Hematopoietic multipotent progenitor cell (in vitro differentiated cells): ENCODE measurements at places on chromosomes 6 and 20.

- no peak for DNase-seq
Measured at GRCh38 chr6:66065313-66065712, 358.3 kb upstream of the EYS start.

GRCh38 chr20:8718279-8718678 lies 350.6 kb upstream of the PLCB4 start:
- no peak for DNase-seq

GRCh38 chr20:25023356-25023755 lies 30.8 kb upstream of the APMAP start:
- DNase-seq: no peak

DNA sequence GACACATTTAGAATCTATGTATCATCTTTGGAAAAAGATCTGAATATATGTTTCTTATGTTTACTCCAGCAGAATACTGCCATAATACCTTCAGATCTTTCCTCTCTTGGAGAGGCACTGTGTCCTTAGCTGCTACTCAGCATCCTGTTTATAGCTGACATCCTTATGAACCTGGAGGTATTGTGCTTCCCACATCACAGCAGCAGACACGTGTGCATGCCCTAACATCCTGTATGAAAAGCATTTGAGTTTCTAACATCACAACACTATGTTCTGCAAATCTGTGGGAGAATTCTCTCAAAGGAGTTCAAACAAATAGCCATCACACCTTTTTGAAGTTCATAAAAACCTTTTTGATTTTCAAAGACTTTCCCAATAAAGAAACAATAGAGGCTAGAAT lies 216.0 kb downstream of the GJA1 start:
- no peak for DNase-seq

- DNase-seq: no peak
Measured at GRCh38 chr6:111068866-111069234, 18.5 kb upstream of the SLC16A10 start.

DNA sequence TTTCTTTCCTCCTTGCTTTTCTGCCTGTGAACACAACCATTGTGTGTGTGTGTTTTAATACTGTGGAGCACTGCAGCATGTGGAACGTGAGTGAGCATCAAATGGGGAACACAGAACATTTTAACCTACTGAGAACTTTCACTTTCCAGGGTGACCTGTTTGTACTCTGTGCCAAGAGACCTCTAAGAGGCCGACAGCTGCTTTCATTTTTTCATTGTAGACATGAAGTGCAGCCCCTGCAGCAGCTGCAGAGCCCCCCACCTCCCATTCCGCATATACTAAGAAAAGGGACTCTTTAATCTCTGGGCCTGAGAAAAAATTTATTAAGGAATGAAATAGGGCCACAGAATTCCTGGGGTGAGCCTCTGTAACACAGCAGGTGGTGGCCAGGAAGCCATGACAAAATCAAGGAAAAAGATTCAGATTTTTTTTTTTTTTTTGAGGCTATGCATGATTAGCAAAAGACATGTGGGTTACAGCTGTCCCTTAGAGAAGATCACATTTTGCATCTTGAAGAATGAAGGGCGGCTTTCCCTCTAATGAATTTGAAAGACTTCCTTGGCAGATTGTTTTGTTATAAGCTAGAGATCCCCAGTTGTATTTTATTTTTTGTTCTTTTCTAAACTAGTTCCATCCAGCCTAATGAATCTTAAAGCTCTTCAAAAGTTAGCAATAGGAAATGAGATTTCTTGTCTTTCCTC lies 503.4 kb downstream of the CD109 start:
- DNase-seq: no peak

- no peak for DNase-seq
Measured at GRCh38 chr6:167200806-167201205, 43.0 kb upstream of the GPR31 start.

DNA sequence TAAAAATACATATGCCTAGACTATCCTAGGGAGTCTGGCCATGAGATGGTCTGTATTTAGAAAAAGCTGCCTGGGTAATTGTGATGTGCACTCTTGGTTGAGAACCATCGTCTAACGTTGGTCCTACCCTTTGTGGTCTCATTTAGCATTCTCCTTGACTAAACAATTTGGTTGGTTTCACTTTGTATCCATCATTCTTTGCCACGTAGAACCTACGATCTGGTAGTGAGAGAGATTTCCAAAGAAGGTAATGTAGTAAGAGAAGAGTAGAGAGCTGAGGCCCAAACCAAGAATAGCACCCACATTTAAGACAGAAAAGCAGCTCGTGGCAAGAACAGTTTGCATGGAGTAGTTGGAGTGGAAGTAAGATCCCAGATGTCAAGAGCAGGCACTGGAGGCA lies 219.8 kb downstream of the TMEM200A start:
- no peak for DNase-seq

DNA sequence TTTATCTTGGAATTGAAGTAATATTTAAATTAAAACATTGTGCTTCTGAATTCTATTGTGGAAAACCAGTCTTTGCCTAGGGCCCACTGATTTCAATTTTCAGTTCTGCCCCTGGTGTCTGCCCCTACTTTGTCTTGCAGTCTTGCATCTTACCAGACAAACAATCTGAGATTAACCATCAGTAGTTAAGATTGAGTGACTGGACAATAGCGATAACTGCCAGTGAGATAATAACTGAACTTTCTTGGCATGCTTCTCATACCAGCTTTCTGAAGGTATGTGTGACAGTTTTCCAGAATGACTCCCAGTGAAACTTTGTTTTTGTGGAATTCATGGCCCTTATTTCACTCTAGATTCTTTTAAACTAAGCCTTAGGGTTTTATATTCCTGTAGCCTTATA lies 53.5 kb downstream of the KCNQ5 start:
- DNase-seq: no peak

GRCh38 chr6:49550492-49551077 lies at the start of gene C6orf141:
TSS of gene C6orf141 (plus strand) at chr6:49550668. CDS start at chr6:49550793, 125 bp downstream.
- no peak for DNase-seq

GRCh38 chr6:10405513-10405900 lies 9.4 kb downstream of the TFAP2A start:
- DNase-seq: no peak

DNA sequence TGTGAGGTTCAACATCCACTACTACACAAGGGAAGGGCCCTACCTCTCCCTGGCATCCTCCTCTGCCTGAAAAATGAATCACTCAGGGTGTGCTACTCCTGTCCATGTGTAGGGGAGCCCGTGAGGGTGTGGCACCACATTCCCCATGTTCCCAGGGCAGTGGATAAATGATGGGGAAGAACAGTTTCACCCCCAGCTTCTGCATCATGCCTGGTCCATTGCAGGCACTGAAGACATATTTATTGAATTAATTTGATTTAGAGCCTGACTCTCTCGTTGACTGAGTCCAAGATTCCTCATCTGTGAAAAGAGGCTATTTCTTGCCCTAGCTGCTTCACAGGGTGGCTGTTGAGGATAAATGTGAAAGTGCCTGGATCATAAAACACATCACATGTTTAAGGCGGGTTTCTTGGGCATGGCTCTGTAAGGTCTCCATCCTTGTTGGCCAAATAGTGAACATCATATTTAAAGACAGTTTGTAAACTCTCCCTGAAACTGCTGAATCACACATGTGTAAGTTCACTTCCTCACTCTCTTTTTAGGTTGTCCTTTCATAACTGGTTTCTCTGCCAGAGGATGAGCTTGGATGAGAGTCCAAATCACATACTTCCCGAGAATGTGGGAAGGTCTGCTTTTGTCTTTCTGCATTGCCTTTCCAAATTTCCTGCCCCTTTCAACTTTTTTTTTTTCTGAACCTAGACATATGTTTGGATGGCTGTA lies 79.7 kb upstream of the FYN start:
- DNase-seq: no peak

- DNase-seq: no peak
Measured at GRCh38 chr6:31663126-31663960, 1.5 kb downstream of the GPANK1 start.

DNA sequence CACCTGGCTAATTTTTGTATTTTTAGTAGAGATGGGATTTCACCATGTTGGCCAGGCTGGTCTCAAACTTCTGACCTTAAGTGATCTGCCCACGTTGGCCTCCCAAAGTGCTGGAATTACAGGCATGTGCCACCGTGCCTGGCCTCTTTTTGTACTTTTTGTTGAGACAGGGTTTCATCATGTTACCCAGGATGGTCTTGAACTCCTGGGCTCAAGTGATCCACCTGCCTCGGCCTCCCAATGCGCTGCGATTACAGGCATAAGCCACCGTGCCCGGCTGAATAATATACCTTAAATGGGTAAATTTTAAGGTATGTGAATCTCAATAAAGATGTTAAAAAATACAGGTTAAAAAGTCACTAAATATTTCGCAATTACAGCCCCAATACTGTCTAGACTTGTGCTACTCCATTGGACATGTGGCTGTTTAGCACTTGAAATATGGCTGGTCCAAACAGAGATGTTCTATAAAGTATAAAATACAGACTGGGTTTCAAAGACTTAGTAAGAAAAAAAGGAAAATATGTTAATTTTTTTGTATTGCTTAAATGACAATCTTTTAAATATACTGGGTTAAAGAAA lies 42.1 kb downstream of the PPP1R3G start:
- no peak for DNase-seq

- no peak for DNase-seq
Measured at GRCh38 chr20:12056839-12057238, 139.1 kb downstream of the BTBD3 start.

DNA sequence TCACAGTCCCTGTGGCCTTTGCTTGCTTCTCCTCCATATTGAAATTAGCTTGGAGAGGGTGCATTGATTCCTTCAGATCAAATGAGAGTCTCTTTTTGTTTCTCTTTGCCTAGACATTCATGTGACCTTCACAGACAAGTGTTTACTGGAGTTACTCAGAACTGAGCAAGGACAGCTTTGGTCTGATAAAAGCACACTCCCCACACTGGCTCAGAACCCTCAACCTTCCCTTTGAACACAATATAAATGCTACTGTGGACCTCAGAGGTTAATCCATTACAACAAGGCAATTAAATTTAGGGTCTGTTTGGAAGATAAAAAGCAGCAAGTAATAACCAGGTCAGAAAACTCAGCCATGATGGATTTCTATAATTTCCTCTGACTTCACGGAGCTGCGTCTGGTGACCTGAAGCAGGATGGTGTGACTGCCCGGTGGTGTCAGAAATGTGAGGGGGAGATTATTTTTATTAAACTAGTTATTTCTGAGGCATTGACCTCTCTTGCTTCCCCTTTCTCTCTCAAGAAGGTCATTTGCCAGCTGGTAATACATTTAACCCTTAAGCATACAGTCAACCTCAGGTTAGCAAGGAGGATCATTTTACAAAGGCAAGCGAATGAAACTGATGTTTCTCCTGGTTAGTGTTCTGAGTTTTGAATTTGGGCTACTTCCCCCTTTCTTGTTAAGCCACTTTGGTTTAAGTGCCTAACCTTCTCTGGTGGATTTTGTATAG lies 208.2 kb downstream of the CLIC5 start:
- no peak for DNase-seq

GRCh38 chr6:156776470-156776839 lies 723 bp upstream of the ARID1B start:
- DNase-seq: peak; percentile 66

GRCh38 chr20:1876217-1876921 lies 18.8 kb upstream of the SIRPA start:
- no peak for DNase-seq

DNA sequence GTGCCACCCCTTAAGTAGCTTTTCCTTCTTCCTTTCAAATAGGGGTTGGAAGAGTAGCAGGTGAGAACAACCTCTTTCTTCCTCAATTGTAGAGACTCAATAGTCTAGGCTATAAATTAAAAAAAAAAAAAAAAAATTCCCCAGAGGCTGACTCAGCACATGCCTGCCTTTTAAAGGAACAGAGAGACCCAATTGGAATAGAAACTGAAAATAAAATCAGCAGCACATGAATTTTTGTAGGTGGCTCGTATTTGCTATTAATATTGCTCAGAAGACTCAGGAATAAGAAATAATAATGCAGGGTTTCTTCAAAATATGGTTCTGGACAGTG lies 19.3 kb downstream of the TOP1 start:
- DNase-seq: no peak

- no peak for DNase-seq
Measured at GRCh38 chr6:117986396-117986795, 79.3 kb downstream of the SLC35F1 start.

- no peak for DNase-seq
Measured at GRCh38 chr20:19992996-19993908, 23.9 kb upstream of the NAA20 start.

- DNase-seq: no peak
Measured at GRCh38 chr20:20548527-20549266, 163.7 kb downstream of the RALGAPA2 start.

- DNase-seq: no peak
Measured at GRCh38 chr6:111951497-111952085, 78.3 kb upstream of the FYN start.

DNA sequence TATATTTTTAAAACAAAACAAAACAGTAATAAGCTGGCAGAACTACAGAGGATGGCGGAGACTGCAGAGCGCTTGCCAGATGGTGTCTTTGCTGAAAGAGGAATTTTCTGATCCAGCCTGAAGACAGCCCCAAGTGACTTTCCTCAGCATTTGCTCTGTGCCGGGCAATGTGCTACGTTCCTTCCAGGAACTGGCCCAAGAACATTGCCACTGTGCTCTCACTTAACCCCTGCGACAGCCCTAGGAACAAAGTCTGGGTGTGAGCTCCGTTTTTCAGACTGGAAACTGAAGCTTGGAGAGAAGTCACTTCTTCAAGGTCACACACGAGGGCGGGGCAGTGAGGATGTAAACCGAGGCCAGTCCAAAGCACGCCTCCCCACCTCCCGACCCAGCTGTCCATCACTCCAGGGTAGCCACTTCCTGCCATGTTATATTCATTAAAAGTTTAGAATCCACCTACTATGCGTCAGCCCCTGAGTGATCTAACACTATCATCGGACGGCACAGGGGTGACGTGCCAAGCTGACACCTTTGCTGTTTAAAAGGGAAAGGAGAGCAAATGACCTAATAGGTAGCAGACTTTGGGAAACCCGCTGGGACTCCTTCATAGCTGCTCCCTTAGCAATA lies 22.3 kb upstream of the BMP7 start:
- no peak for DNase-seq
